ENCODE measurements at places on chromosomes 1 and 21.

DNA sequence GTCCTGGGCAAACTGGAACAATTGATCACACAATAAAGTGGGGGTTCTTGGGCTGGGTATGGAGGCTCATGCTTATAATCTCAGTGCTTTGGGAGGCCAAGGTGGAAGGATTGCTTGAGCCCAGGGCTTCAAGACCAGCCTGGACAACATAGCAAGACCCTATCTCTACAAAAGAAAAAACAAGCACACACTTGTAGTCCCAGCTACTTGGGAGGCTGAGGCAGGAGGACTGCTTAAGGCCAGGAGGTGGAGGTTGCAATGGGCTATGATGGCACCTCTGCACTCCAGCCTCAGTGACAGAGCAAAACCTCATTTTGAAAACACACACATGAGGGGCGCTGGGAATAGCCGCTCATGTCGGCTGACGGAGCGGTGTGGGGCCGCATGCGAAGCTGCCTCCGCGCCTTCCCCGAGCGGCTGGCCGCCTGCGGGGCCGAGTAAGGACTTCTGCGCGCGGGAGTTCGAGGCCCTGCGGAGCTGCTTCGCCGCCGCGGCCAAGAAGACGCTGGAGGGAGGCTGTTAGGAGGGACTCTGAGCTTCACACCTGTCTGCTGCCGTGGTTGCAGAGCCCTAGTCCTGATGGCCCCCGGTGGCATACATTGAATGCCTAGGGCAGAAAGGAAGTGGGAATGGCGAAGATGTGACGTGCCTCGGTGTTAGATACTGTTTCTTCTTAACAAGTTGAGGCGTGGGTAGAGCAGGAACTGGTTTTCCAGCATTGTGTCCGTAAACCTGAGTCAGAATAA, 59.5 kb downstream of the ACBD3 start:
- no peak for DNase-seq

- no peak for DNase-seq
Observed at GRCh38 chr1:215518594-215518993, 48.5 kb upstream of the KCTD3 start.

- no peak for DNase-seq
Observed at GRCh38 chr1:98975113-98975512, 29.5 kb downstream of the PLPPR5 start.

DNA sequence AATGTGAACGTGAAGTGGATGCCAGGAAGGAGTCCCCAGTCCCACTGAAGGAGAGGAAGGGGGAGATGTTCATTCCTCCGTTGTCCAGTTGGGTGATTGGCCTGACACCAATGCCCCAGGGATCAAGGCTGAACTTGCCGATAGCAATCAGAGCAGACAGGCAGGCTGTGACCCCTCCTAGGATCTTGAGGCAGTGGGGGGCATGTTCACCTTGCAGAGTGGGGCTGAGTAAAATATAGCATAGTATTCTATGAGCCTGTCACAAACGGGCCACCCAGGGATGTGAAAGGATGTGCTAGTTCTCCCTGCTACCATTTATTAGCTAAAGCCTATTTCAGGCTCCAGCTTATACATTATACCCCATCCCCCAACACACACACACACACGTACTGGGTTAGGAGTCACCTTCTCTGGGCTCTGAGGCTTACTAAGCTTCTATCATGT, 80.7 kb upstream of the CD34 start:
- no peak for DNase-seq

- no peak for DNase-seq
Observed at GRCh38 chr1:92786111-92786901, 1.4 kb upstream of the EVI5 start.

DNA sequence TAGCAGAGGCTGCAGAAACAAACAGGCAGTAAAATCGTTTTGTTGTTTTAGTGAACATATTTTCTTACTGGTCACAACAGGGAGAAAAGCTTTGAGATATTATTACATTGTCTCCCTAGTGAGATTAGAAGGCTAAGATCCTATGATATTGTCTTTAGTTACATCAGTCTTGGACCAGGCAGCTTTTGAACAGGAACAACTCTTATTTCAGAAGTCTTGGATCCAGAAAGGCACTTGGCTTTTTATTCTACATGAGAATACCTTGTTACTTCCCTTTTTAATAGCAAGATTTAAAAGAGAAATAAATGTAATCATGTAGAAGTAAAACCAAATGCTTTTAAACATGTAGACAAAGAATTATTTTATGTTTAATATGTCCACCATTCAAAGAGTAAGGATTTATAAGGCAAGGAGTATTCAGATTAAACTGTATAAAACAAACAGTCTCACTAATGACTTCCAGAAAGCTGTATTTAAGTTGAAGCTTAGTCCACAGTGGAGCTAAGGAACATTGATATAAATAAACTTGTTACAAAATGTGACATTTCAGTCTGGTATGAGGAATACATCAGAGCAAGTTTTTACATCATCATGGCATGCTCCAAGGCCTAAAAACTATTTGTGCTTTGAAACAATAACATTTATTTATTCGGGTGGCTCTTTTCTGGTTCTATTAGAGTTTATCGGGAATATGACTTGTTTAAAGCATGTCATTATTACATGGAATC, 72.2 kb downstream of the PHTF1 start:
- DNase-seq, result no peak

- no peak for DNase-seq
Observed at GRCh38 chr1:201503397-201504176, 3.3 kb downstream of the CSRP1 start.
